Activated naive CD4-positive, alpha-beta T cell treated with anti-CD3 and anti-CD28 coated beads, Interleukin-2, amount 10 ng/mL, durations not matched to agents 7 days and 5 days (primary cell): ENCODE measurements at places on chromosomes 13 and 19.

- DNase-seq: peak; percentile 75
Observed at GRCh38 chr19:10419646-10420443, 493 bp upstream of the PDE4A start.

DNA sequence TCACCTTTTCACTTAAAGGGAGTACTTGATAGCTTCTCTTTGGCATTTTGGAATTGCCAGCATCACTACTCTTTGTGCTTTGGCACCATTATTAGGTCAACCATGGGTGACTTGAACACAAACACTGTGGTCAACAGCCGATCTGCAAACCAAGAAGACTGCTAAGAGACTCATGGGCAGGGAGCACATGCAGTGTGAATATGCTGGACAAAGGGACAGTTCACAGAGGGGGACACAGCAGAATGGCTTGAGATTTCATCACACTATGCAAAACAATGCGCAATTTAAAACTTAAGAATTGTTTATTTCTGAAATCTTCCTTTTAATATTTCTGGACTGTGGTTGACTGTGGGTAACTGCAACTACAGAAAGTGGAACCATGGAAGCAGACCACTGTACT is 64.4 kb downstream of the LMO7 start:
- no peak for DNase-seq

DNA sequence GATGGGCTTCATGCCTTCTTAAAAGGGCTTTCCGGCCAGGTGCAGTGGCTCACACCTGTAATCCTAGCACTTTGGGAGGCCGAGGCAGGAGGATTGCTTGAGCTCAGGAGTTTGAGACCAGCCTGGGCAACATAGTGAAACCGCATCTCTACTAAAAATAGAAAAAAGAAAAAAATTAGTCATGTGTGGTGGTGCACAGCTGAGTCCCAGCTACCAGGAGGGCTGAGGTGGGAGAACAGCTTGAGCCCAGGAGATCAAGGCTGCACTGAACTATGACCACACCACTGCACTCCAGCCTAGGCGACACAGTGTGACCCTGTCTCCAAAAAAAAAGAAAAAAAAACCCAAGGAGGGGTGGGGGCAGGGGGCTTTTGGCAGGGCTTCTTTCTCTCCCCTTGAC is 7.2 kb downstream of the CARS2 start:
- no peak for DNase-seq

GRCh38 chr19:18674616-18675015 is 8.9 kb upstream of the CRTC1 start:
- no peak for DNase-seq

DNA sequence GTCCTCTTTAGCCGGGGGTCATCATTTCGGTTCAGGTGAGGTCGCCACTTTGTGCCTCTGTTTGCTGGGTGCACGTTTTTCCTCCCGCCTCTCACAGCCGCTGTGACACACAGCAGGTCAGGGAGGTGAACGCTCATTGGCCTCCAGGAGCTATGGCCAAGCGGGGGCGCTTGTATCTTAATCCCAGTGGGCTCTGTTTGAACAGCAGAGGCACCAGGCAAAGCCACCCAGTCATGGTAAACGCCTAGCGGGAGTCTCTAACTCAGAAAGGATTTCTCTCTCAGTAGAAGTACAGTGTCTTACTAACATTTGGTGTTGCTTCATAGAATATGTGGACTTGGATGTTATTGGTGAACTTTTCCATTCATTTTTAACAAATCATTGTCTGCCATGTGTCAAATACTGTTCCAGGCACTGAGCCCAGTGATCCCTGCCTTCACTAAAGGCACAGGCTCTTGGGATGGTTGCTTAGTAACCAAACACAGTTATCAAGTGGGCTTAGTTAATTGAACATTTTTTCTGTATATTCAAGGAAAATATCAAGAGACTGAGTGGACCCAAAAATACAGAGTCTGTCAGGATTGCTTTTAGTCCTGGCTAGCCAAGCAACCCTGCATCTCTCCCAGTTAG is 186.7 kb downstream of the STK24 start:
- DNase-seq: no peak

DNA sequence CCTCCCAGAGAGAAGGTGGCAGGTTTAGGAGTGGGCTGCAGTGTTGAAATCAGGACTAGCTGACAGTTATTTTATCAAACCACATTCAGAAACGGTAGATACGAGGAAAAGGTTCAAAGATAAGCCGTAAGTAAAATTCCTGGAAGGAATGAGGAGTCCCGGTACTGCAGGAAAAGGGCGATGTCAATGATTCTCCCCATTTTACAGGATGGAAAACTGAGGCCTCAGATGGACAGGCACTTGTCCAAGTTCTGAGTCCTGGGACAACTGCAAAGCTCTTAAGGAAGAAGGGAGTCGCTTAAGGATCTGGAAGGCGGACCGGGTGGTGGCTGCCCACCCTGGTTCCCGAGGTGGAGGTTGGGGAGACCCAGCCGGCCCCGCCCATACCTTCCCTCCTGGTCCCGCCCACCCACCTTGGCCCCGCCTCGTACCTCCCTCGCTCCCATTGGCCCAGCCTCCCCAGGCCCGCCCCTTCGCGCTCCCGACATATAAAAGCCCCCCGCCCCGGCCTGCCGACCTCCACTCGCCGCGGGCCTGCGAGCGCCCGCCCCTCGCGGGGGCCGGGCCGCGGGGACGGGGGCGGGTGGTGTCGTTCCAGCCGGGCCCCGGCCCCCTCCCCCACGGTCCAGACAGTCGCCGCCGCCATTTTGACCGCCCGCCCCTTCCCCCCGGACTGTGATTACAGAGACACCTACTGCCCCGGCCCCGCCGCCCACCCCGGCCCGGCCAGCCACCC is 603 bp downstream of the RFX1 start:
- DNase-seq: peak; percentile 93

GRCh38 chr19:18173572-18174288 is at the start of gene IFI30:
Gene IFI30 (plus strand): TSS chr19:18173813. CDS start chr19:18173842, 29 bp downstream.
- peak; percentile 80 for DNase-seq

DNA sequence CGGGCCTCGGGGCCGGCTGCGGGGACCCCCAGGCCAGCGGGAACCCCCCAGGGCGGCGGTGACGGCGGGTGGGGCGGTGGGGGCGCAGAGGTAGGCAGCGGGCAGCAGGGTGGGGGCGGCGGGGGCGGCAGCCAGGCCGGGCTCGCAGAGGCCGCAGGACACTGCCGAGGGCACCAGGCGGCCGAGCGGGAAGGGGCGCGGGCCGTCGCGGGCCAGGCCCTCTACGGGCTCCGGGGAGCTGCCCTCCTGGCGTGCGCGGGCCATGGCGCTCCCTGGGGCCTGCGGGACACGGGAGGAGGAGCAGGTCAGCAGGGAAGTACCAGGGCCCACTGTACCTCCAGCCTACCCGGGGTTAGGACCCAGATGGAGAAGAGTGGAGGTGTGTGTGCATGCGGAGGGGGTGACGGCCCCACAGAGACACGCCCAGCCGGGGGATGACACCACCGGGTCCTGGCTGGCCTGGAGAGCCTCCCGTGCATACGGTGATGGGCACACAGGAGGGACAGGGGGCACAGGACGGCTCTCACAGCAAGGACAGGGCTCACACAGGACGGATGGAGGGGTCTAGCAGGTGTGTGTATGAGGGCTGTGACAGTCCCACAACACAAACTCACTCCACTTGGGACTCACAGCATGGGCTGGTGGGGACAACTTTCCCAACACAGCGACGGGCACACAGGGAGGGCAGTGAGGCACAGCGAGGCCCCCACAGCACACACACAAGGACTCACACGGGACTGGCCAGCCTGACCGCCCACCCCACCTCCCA is 2.6 kb downstream of the BBC3 start:
- peak; percentile 66 for DNase-seq

GRCh38 chr13:94620286-94620896 is 18.7 kb downstream of the GPR180 start:
- DNase-seq: peak; percentile 54

DNA sequence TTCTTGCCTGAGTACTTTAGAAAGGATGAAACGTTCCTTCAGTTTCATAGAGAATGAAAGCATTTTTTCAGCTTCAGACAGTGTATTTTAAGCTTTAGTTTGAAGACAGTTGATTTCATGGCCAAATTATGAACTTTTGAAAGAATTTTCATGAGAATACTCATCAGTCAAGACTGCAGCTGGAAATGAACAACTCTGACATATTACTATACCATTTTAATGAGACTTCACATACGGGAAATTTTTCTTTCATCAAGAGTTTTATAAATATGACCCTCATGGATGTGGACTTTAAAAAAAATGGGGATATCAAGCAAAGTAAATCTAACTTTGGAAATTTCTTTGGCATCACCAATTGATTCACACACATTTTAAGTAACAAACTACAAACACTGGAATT is 6.4 kb downstream of the LATS2 start:
- no peak for DNase-seq

GRCh38 chr13:110410936-110411687 is 104.0 kb downstream of the COL4A2 start:
- DNase-seq: no peak

DNA sequence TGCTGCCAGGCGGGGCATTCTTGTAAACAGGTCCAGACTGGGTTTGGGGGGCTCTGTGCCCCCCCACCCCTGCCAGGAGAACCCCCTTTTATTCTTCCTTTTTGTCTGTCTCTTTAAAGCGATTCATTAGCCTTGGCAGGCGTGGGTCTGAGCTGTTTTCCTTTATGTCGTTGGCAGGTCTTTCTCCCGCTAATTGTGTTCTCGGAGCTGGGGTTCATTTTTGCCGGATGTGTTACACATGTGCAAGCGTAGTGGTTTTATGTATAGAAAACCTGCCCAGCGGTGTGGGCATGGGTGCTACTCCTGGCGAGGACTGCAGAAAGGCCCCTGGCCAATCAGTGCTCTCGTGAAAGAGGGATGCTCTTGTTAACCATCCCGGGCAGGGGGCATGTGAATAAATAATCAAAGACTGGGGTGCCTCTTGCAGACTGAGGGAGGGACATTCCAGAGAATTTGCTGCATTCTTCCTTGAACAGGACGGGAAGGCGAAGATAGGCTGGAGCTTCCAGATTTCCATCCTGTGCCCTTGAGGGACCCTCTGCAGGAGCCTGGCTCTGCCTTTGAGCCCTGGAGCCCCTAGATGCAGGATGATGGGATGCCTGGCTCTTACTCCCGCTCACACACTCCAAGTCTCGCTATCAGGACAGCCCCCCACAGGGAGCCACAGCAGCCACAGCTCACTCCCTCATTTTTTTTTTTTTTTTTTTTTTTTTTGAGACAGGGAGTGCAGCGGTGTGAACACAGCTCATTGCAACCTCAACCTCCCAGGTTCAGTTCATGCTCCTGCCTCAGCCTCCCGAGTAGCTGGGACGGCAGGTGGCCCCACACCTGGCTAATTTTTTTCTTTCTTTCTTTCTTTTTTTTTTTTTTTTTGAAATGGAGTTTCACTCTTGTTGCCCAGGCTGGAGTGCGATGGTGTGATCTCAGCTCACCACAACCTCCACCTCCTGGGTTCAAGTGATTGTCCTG is 14.1 kb downstream of the CARM1 start:
- no peak for DNase-seq

GRCh38 chr19:39830847-39831246 is 3.1 kb downstream of the DYRK1B start:
- no peak for DNase-seq

DNA sequence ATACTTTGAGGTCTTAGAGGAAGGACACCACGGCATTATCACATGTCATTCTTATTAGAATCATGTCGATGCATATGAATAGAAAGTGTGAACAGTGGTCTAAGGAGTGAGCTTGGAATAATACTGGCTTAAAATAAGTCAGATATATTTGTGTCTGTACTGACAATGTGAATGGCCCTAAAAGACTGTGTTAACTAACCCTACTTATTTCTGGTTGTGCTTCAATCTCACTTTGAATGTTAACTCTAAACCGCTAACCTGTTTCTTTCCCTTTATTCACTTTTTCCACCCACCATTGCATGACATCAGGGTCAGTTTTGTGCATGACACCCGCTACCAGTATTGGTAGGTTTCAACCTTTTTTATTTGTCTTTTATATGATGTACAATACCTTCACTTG is 69.1 kb upstream of the RAP2A start:
- no peak for DNase-seq

GRCh38 chr13:79725841-79726240 is 244.9 kb downstream of the NDFIP2 start:
- DNase-seq: no peak

DNA sequence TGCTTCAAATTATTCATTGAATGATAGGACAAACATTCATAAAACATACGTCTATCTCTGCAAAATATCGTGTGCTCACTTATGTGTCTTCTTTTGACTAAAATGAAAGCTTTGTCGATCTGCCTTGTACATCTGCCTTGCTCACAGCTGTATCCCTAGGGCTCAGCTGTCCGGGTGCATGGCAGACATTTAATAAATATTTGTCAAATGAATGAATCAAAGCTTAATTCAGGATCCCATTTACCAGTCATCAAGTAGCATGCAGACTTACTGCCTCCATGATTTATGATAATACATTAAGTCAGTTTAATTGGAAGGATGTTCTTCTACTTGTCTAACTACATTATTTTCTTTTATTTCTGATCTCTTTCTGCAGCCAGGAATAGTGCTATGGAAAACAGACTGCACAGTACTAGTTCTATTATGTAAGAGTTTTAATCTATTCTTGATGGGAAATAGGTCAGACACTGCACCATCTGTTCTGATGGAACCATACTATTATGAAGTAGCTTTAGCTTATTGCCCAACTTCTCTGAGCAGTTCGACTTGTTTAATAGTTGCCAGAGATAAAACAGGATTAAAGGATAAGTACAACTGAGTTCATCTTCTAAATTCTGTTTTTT is 13.2 kb downstream of the SLC46A3 start:
- no peak for DNase-seq

- DNase-seq: peak; percentile 73
Observed at GRCh38 chr19:35641515-35642151, at the start of gene ETV2. Gene ETV2 (plus strand): TSS chr19:35641745. CDS start chr19:35642461, 716 bp downstream.

DNA sequence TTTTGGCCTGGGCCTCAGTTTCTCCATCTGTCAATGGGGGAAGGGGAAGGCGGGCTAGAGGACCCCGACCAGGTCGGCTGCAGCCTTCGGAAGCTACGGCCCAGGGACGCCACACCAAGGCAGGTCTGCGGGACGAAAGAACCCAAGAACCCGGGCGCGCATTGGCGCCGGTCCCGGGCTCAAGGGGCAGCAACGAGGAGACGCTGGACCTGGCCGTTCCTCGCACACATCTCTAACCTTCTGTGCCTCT is 739 bp upstream of the ILF3 start:
- no peak for DNase-seq

DNA sequence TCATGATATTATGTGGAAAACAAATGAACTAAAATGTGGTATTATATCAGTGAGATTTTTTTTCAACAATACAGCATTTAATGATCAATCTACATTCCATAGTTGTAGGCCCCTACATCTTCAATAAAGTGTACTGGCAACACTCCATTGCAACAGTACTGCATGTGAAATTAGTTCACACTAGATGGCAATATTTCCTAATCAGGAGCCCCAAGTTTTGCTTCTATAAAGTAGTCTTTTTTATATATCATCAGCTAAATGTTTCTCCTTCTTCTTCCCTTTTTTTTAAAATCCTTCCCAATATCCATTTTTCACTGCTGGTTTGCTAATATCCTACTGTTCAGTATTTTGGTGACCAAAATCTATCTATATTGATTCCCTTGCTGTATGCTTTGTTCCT is 528.3 kb upstream of the ATXN8OS start:
- DNase-seq: no peak

DNA sequence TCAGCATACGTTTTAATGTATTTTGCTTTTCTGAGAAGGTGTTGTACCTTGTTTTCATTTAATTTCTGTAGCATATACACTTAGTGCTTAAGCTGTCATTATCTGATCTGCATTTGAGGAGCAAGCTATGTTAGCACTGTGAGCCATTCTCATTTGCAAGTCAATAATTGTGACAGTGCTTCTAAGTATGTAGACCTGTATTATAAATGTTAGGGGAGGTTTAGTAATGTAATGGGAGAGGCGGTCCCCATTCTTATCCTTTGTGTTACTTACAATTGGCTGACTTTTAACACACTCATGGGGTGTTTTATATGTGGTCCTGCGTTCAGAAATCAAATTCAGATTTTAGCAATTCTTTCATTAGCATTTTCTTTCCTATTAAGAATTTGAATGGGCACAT is 90.2 kb downstream of the GPC6 start:
- DNase-seq: no peak
